Activated CD4-positive, alpha-beta T cell treated with anti-CD3 and anti-CD28 coated beads, Interleukin-2, amount 50 U/mL, for 4 hours (primary cell): ENCODE measurements at places on chromosomes 4 and X.

GRCh38 chrX:110180928-110181310, 137.0 kb downstream of the AMMECR1 start:
- DNase-seq: no peak

GRCh38 chrX:133249266-133250058, 31.3 kb upstream of the TFDP3 start:
- DNase-seq: no peak

GRCh38 chr4:93658443-93658842, 170.1 kb upstream of the ATOH1 start:
- no peak for DNase-seq

DNA sequence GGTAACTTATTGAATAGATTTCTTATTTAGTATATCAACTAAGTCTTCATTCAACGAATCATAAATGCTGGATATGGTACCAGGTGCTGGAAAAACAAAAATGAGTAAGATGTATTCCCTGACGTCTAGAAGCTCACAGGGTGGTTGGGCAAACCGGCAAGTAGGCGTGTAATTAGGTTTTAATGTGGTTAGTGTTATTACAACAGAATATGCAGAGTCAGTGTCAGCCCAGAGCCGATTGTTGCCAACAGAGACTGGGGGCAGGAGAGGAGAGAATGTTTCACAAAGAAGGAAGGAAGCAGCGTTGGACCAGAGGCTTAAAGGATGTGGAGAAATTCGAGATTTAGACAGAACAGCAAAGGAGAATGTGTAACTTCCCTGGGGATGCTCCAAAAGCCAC, 111.7 kb downstream of the TENM3 start:
- DNase-seq: no peak

GRCh38 chr4:5609306-5610007, 98.9 kb downstream of the EVC2 start:
- DNase-seq: no peak

DNA sequence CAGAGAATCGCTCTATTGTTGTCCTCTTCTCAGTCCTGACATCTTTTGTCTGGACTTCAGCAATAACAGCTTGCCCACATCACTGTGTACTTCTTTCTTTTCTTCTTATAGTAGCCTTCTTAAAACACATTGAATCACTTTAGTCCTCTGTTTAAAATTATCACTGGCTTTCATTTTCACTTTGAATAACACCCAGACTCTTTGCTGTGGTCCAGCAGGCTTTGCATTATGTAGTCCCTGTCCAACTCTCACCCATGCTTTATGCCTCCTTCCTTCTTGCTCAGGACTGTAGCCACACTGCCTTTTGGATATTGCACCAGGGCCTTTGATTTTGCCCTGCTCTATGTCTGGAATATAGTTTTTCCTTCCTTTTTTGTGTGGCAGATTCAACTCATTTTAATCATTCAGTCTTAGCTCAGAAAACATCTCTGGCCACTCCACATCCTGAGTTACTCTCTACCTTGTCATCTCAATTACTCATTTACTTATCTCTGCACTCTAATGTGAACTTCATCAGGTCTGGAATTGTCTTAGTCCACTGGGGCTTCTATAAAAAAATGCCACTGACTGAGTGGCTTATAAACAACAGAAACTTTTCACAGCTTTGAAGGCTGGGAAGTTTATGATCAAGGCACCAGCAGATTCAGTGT, 168.2 kb downstream of the C4orf33 start:
- DNase-seq: no peak

GRCh38 chr4:126268106-126268505, 953.4 kb downstream of the FAT4 start:
- DNase-seq: no peak

- DNase-seq: no peak
Measured at GRCh38 chrX:31546126-31546525, 474.3 kb upstream of the FTHL17 start.

DNA sequence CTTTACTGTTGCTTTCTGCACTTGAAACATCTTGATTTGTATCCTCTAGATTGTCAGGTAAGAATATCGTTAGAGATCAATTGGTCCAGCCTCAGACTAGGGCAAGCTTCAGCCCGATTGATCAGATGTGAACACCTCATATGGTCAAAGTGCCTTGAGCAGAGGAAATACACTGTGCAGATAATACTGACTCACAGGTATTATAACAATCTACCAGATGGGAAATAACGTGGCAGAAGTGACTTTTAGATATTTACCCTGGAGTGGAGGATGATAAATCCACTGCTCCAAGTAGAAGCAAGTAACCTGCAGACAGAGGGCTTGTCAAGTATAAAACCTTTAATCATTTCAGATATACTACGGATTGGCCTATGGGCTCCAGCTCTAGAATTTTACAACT, 17.9 kb downstream of the VEGFC start:
- no peak for DNase-seq

DNA sequence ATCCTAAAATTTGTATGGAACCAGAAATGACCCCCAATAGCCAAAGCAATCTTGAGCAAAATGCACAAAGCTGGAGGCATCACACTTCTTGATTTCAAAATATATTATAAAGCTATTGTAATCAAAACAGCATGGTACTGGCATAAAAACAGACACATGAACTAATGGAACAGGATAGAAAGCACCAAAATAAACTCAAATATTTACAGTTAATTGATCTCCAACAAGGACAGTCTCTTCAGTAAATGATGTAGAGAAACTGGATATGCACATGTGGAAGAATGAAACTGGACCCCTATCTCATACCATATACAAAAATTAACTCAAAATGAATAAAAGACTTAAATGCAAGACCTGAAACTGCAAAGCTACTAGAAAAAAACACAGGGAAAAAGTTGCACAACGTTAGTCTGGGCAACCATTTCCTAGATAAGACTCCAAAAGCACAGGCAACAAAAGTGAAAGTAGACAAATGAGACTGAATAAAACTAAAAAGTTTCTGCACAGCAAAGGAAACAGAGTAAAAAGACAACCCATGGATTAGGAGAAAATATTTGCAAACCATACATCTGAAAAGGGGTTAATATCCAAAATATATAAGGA, 64.9 kb downstream of the CD99L2 start:
- no peak for DNase-seq

DNA sequence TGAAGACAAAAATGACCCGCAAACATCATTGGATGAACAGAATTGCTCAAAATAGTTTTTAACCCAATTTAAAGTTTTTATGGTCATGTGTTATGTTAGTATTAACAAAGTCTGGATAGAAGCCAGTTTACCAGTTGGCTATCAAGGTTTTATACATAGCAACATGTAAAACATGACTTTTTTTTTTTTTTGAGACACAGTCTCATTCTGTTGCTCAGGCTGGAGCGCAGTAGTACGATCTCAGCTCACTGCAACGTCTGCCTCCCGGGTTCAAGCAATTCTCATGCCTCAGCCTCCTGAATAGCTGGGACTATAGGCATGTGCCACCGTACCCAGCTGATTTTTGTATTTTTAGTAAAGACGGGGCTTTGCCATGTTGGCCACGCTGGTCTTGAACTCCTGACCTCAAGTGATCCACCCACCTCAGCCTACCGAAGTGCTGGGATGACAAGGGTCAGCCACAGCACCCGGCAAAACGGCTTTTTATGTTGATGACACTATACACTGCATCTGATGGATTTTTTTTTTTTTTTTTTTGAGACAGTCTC, 3.4 kb downstream of the SAT1 start:
- no peak for DNase-seq

DNA sequence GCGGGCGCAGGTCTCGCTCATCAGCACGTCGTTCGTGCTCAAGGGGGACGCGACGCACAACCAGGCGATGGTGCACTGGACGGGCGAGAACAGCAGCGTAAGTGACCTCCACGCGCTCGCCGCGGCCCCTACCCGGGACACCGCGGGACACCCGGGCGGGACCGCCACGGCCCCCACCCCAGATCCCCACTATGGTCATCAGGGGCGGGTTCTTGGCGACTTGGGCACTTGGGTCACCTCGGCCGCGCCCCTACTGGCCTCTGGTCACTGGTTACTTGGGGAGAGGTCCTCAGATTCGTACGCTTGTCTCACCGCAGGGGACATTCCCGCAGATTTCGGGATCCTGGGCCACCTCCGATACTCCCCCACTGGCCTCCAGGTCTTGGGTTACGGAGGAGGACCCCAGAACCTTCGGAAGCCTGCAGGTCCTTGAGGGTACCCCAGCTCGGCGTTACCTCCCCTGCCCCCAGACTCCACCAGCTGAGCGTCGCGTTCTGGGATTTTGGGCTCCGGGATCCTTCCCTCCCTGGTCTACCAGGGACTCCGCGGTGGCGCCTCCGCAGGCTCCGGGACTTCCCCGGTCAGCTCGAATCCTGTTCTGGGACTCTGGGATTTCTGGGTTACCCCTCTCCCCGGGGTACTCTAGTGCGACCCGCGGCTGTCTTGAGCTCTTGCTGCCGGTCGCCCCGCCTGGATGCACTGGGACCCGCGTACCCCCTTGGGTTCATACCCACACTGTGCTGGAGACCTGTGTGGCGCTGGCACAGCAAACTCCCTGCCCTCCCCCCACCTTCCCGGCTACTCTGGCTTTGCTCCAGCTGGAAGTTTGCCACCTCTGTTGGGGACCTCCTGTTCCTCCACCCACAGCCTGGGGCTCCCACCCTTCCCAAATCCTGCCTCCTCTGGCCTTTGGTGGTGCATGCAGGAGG, 956 bp downstream of the SORCS2 start:
- no peak for DNase-seq

- no peak for DNase-seq
Measured at GRCh38 chrX:40127052-40127451, 29.3 kb upstream of the BCOR start.

DNA sequence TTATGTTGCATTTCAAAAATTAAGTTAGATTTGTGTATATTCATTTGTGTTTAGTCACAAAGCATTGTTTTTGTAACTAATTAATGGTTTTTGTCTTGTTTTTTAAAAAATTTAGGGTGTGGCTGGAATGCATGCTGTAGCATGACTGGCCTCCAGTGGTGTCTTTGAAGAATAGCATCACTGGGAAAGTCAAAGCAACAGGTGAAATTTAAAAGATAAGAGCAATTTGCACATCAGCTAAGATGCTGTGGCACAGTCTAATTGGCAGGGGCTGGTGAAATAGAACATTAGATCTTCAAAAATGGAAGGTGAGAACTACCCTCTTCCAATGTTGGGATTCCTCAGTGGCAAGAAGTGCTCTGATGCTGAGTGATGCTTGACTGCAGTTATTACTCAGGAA, 45.3 kb downstream of the ANK2 start:
- DNase-seq: no peak

- DNase-seq: no peak
Measured at GRCh38 chr4:21451032-21451431, 497.5 kb downstream of the KCNIP4 start.

- DNase-seq: no peak
Measured at GRCh38 chr4:26161030-26161824, 159.6 kb upstream of the RBPJ start.

DNA sequence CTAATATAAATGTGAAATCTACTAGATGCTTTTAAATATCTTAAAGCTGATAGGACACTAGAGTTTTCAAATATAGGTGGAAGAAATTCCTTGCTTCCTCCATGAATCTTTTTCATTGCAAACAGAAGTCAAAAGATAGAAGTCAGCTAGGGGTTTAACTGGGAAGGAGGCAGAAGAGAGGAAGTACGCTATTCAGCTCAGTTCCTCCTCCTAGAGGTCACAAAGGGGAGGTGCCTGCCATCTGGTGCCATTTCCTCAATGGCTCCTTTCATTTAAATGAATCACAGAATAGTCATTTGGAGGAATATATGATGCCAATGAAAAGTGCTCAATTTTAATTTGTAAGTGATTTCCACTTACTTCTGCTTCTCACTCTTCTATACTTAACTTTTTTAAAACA, 8.5 kb downstream of the COL25A1 start:
- no peak for DNase-seq

- no peak for DNase-seq
Measured at GRCh38 chrX:30643313-30643821, 9.9 kb upstream of the GK start.

GRCh38 chr4:169861593-169861992, 103.8 kb upstream of the HPF1 start:
- DNase-seq: no peak

GRCh38 chr4:124980276-124980752, 267.8 kb upstream of the ANKRD50 start:
- DNase-seq: no peak

- no peak for DNase-seq
Measured at GRCh38 chr4:169698331-169698730, 59.4 kb downstream of the HPF1 start.

DNA sequence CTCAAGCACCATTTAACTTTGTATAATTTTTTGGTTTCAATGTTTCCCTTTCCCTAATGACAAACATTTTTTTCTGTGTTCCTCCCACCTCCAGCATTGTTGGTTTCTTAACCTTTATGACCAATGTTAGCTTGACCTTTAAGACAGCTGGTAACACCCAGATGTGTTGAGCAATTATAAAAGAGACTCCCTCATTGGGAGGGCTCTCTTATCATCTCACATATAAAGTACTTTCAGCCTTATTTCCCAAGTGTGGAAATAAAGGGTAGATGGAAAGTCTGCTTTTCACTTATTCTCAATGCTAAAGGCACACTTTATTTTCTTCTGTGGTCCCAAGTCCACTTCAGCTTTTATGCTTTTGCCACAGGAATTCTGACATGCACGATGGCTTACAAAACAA, 1420.4 kb downstream of the RAPGEF2 start:
- DNase-seq: no peak

DNA sequence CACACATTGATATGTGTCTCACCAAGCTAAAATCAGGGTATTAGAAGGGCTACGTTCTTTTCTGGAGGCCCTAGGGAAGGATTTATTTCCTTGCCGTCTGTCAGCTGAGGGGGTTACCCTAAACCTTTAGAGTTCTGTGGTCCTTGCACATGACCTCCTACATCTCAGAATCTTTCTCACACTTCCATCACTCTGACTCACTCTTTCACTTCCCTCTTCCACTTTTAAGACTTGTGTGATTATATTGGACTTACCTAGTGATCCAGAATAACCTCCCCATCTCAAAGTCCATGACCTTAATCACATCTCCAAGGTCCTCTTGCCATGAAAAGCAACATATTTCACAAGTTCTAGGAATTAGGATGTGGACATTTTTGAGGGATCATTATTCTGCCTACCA, 53.6 kb upstream of the FUNDC1 start:
- no peak for DNase-seq
